ENCODE measurements at places on chromosomes 5 and 9.

DNA sequence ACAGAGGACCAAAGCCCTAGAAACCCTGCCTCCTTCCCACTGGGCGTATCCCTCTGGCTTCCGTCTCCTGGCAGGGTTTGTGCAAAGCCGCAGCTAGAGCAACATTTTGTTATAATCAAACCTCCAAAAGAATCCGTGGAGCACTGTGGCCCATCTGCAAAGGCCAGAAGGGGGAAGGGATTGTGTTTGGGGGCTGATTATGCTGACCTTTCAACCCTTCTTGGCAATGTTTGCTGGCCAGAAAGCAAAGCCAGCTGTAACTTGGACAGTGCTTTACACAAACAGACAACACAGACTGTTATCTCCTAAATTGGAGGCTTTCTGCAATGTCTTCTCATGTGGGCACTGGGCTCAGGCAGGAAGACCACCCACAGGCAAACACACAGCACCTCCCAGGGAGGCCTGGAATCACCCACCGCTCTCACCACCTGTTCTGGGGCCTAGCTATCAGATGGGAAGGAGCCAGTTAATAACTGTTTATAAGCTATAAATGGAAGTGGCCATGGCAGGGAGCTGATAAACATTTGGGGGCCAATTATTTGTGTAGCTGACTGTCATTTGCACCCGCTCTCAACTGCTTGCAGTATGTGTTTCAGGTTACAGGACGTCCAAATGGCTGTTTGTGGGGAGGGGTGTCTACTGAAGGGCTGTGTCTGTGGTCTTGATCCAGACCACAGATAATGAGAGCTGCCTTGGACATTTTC is 121.6 kb upstream of the ERCC6L2 start:
- DNase-seq, result no peak

DNA sequence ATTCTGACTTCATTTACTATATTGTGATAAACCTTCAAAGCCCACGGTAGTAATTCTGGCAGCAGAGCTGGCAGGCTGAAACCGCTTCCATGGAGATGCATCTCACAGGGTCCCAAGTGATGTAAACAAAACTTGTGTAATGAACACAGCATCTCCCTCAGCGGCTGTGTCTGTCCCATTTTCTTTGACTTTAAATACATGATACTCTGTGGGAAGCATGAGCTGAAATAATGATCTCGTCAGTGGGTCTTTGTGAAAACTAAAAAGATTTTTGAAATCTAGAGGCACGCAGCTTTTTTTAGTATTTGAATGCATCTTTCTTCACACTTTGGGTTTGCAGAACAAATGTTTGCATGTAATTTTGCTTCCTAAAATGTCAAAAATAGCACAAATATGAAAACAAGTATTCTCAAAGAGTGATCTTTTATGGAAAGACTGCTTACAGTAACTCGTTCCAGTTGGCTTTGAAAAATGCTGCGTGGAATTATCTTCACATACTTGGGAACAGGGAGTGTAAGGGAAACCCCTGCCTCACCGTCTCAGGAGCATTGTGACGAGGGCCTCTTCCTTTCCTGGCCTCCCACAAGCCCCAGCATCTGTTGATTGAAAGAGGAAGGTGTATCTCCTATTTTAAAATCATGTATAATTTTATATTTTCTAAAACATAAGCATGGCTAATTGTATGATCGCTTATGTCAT is 18.1 kb upstream of the LPCAT1 start:
- no peak for DNase-seq

- peak; percentile 8 for DNase-seq
These were observed 59.2 kb upstream of the TRAF1 start for GRCh38 chr9:120985819-120986222.

GRCh38 chr5:8628521-8628920 is 759.6 kb downstream of the MTRR start:
- peak; percentile 81 for DNase-seq

GRCh38 chr9:4704129-4704528 is 24.8 kb downstream of the CDC37L1 start:
- DNase-seq, result no peak

GRCh38 chr9:86836797-86837196 is 110.5 kb downstream of the GAS1 start:
- no peak for DNase-seq

DNA sequence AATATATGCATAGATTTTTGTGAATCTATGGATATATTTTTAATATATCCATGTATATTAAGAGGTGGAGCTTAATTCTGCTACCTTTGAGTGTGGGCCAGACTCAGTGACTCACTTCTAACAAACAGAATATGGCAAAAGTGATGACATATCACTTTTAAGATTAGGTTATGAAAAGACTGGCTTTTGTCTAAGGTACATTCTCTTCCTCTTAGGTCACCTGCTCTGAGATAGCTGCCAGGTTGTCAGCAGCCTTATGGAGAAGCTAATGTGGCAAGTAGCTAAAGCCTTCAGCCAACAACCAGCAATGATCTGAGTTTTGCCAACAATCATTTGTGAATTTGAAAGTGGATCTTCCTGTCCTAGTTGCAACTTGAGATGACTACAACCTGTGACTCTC is 83.8 kb downstream of the ANKRD31 start:
- no peak for DNase-seq

- DNase-seq, result no peak
These were observed 39.3 kb upstream of the TRPC7 start for GRCh38 chr5:136404616-136405015.

- no peak for DNase-seq
These were observed 108.0 kb upstream of the RAD23B start for GRCh38 chr9:107175041-107175440.

DNA sequence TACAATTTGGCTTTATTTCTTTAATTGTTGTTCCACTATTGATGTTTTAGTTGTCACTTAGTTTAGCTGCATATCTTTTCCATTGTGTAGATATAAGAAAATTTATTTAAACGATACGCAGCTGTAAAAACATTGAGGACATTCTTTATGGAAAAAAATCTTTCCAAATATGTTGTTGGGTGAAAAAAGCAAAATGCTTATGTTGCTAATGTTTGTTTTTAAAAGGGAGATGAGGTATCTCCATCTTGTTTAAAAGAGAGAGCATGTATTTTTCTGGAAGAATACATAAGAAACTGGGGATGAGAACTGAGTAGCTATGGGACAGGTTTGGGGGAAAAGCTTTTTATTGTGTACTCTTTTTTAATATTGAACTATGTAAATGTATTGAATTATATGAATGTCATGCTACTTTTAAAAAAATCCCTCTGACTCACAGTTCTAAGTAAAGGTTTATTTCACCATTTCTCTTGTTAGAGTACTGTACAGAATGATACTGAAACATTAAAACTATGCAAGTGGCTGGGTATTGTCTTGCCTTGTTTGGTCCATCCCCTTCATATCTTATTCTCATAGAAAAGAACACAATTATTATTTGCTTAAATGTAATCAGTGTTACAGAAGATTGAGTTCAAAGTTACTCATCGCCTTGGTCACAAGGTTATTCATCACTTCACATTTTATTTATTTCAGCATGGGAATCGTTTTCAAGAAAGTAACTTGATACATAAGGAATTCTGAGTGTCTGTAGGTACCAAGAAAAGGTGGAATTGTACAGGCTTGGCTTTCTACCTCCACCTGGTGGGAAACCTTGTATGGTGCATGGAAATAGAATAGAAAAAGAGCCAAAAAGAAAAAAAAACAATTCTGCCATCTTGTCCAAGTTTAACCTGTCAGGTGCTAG is 85.8 kb downstream of the RIC1 start:
- DNase-seq, result no peak

GRCh38 chr9:85089188-85089969 is 419.9 kb downstream of the NTRK2 start:
- no peak for DNase-seq

DNA sequence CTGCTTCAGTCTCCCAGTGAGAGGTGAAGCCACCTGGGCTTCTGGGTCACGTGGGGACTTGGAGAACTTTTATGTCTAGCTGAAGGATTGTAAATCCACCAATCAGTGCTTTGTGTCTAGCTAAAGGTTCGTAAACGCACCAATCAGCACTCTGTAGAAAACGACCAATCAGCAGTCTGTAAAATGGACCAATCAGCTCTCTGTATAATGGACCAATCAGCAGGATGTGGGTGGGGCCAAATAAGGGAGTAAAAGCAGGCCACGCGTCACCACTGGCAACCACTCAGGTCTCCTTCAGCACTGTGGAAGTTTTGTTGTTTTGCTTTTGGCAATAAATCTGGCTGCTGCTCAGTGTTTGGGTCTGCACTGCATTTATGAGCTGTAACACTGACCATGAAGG is 69.1 kb upstream of the NREP start:
- DNase-seq, result no peak

- no peak for DNase-seq
These were observed 1800.2 kb downstream of the MAT2B start for GRCh38 chr5:165305596-165305995.

GRCh38 chr9:14961372-14962068 is 51.3 kb upstream of the FREM1 start:
- no peak for DNase-seq

DNA sequence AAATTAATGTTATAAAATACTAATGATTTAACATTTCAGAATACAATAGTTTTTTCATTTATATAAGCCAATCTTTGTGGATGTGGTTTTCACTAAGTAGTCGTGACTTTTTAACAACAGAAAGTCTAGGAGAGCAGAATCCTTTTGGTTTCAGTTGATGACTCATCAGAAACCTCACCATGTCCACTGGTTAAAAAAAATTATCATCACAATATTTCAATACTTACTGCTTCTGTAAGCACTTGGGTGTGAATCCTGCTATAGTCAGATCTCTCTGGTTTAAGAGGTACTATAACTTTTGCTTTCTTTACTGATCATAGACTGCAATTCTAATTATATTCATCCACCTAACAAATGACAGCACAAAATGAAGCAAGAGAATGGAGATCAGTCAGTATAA is 77.2 kb downstream of the MRPS30 start:
- no peak for DNase-seq

DNA sequence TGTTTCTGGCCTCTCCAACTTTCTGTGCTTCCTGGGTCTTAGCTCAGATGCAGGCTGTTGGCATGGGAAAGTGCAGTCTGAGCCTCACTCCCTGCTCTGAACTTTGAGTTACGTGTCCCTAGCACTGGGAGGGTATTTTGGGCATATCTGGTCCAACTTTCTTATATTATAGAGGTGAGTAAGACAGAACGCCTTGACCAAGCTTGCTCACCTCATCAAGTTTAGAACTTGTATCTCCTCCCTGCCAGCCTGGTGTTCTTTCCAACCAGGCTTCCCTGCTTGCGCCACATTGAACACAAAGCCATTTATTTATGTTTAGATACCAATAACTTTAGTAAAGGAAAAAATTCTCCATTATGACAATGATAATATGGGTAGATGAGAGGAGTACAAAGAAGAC is 33.2 kb downstream of the TNC start:
- no peak for DNase-seq

- no peak for DNase-seq
These were observed 499.2 kb downstream of the BNC2 start for GRCh38 chr9:16371306-16371705.

- no peak for DNase-seq
These were observed 185.2 kb upstream of the RGMB start for GRCh38 chr5:98588215-98588614.

DNA sequence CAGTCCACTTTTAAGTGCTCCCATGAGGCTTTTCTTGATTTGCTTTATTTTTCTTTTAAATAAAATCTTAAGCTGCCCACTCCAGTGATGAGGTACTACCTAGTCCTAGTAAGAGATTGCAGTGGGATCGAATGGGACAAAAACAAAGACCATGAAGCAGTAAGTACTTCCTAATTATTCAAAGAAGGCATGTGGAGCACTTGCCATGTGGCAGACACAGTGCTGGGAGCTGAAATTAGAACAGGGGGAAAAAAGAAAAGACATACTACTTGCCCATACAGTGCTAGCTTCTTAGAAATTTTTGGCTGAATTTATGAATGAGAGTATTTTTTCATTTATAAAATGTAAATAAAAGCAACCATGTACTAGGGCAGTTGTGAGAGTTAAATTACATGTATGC is 239.9 kb upstream of the TNC start:
- DNase-seq, result no peak

GRCh38 chr5:11128021-11128420 is 367.0 kb upstream of the DAP start:
- DNase-seq, result no peak

DNA sequence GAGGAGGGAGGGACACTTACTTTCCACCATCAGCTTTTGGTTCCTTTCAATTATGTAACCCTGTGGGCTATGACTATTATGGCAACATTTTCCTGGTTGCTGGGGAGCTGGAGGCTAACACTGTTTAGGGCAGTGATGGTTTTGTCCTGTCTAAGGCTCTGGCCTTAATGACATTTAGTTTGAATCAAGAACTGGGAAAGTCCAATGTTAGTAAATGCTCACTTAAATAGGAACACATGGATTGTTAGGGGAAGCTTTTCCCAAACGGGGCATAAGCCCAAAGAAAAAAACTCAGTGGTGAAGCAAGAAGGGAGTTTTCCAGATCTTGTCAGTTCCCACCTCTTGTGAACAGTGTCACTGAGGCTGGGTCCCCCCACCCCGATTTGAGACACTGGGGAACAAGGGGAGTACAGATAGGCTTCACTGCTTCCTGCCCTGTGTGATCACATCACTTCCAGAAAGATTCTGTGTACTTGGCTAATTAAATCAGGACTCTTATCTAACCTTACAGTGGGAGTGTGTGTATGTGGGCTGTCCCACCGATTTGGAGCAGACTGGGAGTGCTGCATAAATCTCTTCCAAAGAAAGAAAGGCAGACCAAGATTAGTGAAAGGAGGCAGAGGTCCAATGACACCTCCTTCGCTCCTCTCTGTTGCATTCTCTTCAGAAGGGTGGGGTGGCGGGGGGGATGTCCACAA is 206.4 kb downstream of the PTTG1 start:
- no peak for DNase-seq

- no peak for DNase-seq
These were observed 18.3 kb upstream of the TERT start for GRCh38 chr5:1312993-1313833.

DNA sequence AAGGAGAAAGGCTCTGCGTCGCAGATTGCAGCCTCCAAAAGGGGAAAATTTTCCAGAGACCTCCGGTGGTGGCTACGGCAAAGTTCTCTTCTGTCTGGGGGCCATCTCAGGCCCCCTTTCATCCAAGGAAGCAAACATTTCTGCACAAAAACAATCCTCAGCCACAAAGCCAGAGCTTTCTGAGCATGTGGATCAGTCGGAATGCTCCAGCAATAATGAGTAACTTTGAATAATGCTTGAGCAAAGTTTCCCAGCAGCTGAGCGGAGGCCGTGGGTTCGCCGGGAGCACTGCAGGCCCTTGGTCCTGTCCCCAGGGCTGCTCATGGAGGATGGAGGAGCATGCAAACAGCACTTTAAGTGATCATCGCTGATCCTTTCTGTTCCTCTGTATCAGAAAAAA is 60.2 kb upstream of the UNC5A start:
- no peak for DNase-seq

DNA sequence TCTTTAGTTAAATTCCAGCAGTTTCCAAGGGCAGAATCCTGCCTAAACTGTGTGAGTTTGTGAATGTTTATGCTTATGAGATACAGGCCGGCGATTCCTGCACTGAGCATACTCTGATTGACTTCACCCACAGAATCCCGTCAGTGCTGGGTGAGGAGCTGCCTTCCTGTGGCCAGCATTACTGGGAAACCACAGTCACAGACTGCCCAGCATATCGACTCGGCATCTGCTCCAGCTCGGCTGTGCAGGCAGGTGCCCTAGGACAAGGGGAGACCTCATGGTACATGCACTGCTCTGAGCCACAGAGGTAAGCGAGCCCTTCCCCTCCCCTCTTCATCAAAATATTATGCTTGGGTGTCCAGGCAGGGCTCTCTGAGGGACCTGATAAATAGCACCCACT is 103.7 kb downstream of the CMYA5 start:
- DNase-seq, result no peak
